ENCODE measurements at places on chromosomes 12 and 14. TPM values are rescaled to one million over a fixed set of nuclear protein-coding genes. Genes with fewer than 3 reads are reported as not detected.

Gene STRAP
- 133 TPM for polyA plus RNA-seq

Gene KRT75
- polyA plus RNA-seq = 3.1 TPM

Gene KRT2
- not detected for polyA plus RNA-seq

Gene TXNDC16
- 2.0 TPM for polyA plus RNA-seq

Gene FOXG1
- not detected for polyA plus RNA-seq

Gene TMX1
- polyA plus RNA-seq = 21.4 TPM

All from mammary epithelial cell (primary cell).